Fibroblast of skin of abdomen (primary cell): ENCODE measurements at places on chromosomes 11 and 22.

DNA sequence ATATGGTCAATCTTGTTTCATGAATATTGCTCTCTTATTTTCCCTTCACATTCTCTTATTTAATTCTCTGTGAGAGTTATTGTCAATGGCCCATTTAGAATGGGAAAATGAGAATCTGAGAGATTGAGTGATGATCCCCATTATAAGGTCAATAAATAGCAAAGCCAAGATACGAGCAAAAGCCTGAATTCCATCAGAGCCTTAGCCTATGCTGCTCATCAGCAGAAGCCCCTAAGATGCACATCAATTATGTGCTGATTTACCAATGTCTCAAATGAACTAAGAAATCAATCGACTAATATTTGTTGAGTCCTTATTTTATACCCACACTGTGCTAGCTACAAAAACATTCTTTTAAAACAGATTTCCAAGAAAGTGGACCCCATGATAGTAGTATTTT is 330.8 kb upstream of the DDI1 start:
- no peak for DNase-seq

DNA sequence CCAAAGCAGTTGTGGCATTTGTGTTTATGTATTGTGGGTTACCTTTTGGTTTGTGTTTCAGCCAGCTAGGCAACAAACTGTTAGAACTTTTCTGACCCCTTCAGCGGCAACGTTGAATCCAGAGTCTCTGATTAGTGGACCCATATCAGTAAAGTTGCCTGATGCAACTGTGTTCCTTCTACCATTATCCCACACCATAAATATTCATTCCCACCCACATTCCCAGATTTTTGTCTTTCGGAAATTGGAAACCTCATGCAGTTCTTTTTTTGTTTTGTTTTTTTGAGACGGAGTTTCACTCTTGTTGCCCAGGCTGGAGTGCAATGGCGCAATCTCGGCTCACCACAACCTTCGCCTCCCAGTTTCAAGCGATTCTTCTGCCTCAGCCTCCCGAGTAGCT is 30.7 kb upstream of the RBX1 start:
- no peak for DNase-seq

DNA sequence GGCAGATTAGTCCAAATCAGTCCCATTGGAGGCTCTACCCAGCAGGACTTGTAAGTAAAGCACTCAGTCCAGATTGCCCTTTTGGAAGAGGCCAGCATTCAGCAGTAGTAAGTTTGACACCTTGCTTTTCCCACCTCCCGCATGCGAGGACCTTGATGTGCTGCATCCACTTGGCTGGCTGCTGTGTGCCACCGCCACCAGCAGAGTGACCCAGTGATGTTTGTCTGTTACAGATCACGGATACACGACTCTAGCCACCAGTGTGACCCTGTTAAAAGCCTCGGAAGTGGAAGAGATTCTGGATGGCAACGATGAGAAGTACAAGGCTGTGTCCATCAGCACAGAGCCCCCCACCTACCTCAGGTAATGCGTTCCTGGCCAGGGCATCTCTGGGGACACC is 6.6 kb downstream of the SMARCB1 start:
- no peak for DNase-seq

DNA sequence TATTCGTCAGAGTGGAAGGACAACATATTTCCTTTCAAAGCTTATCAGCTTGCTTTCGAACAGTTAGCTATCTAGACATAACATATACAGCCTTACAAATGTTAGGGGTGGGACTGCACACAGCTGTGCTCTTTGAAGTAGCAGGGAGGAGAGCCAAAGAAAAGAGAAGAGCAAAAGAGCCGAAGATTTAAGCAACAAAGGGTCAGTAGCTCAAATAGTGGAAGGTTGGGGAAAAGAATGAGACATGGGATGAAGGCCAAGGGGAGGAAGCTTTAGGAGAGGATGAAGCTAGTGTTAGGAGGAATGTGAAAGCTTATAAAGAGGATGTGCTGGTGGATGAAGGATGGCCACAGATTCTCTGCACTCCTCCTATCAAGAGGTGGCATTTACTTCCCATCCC is 31.8 kb upstream of the IGSF22 start:
- DNase-seq = peak; percentile 10

GRCh38 chr11:112639469-112639868 is 321.8 kb upstream of the NCAM1 start:
- no peak for DNase-seq

DNA sequence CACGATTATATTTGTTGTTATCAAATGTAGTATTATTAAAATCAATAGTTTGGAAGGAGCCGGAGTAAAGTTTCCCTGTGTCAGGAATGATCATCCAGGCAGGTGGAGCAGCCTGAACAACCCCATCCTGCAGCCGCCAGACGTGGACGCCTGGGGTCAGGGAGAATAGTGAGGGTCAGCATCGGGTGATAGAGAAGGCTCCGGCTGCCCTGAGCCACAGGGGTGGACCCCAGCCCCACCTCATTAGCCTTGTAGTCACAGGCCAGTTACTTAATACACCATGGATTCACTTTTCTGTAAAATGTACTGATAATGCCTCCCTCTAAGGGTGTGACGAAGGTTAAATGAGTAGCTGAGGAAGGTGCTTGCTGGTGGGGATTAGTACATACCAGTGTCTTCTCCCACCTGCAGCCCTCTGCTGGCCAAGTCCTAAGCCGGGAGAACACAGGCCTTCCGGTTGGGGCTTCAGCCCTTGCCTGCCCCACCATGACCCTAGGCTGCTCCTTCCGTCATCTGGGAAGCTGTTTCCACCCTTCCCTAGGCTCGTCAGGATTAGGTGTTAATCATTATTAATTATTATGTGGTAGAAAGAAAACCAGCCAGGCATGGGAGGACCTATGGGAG is 14.9 kb downstream of the TMEM121B start:
- no peak for DNase-seq

DNA sequence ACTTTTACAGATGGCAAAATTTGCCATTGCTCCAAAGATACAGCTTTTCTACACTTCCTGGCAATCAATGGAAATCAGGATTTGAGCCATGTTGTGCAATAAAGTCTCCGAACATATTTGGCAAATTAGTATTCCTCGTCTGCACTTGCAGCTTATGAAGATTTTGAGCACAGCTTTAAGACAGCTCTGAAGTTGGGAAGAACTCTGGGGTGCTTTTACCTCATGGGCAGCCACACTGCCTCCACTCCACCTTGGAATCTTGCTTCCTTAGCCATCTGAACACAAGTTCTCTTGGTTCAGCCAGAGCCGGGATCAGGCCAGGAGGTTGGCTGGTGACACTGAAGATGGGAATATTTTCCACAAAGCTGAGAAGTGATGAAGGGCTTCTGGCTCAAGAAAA is 191.2 kb downstream of the CWF19L2 start:
- DNase-seq = no peak

DNA sequence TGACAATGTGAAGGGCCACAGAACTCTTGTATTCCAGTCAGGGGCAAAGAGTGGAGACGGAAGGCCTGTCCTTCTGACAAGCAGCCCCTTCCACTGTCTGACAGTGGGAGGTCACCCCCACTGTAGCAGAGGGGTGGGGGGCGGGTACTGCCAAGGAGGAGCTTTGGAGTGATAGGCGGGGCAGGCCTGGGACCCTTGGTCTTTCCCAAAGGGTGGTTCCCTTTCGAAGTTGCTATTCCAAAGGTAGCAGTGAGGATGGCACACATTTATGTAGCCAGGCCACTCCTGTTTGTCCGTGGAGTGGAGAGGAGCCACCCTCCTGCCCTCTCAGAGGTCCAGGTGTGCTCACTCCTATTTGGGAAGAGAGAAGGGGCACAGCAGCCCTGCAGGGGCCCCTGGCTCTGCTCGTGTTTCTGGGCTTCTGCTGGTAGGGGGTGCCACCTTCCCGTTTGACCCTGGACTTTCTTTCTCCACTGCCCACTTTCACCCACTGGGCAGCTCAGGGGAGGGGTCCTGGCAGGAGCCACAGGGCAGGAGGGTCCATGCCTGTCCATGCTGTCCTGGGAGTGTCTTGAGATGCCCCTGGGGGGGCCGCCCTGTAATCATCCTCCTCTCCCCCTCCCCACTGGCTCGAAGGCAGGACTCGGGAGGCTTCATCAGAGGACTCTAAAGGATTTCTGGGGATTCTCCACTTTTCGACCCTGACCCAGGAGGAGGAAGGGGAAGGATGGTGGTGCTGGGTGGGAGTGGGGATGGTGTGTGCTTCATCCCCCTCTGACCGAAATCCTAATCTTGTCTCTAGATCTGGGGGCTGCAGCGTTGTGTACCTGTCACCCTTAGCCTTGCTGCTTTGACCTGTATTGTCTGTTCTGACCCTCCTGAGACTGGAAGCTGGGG is 994 bp downstream of the TAGLN start:
- DNase-seq = peak; percentile 60

GRCh38 chr11:12084256-12084655 is 26.1 kb upstream of the MICAL2 start:
- DNase-seq = peak; percentile 40

DNA sequence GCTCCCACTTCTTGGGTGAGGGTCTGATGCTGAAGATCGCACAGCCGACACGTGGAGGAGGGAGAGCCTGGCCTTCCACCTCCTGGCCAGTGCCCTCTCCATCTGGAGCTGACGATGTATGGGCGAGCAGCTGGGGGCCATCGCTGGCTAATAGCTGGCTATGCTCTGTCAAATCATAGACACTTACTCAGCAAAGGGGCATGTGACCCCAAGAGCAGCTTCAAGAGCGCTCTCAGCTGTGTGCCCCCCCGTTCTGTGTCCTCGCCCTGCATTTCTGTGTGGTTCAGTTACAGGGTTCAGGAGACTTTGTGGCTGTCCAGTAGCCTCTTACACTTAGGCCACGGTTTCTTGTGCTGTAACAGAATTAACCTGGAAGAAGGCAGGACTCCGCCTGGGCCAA is 26.4 kb downstream of the FBLN1 start:
- DNase-seq = no peak

DNA sequence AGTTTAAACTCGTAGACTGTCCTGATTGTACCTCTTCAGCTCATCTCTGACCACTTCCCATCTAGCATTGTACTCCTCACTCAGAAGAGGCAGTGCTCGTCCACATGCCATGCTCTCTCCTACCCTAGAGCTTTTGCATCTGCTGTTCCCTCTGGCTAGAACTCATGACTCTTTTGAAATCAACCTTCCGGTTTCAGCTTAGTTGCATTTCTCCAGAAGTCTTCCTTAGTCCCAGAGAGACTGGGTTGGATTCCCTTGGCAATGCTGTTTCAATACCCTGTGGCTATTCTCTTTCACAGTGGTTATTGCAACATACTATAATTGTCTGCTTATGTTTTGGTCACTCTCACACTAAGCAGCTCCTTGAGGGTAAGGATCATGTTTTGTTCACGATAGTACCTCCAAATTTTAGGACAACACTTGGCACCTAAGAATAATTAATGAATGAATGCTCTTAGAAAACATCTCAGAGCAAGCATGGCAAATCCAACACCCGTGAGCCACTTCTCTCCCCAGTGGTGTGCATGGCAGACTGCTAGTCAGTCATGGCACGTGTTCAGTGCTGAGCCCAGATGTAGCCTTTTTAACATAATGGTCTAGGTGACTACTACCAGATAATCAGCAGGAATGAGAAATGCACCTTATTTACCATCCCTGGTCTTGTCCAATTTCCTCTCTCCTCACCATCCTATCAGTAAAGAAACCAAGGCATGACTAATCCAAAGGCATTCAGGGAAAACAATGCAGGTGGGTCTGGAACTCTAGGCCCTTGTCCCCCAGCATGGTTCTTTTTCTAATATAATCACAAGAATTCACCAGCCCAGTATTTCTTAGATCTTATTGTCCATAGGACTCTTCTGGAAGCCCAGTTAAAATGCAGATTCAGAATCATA is 14.5 kb downstream of the SEPTIN3 start:
- no peak for DNase-seq

GRCh38 chr22:40904101-40904500 is 42.2 kb upstream of the DNAJB7 start:
- DNase-seq = no peak

- DNase-seq = no peak
Observed at GRCh38 chr11:134581121-134581626, 169.1 kb upstream of the B3GAT1 start.

- DNase-seq = no peak
Observed at GRCh38 chr11:75469785-75470405, 36.9 kb upstream of the KLHL35 start.
